ENCODE measurements at places on chromosomes 2 and 18.
A peak's percentile ranks its signal among the peaks of the same experiment; 100 is the strongest.

- DNase-seq = no peak
Observed at GRCh38 chr2:237904831-237905599, 45.6 kb downstream of the RAMP1 start.

- DNase-seq = no peak
Observed at GRCh38 chr18:10316778-10317177, 137.7 kb upstream of the APCDD1 start.

DNA sequence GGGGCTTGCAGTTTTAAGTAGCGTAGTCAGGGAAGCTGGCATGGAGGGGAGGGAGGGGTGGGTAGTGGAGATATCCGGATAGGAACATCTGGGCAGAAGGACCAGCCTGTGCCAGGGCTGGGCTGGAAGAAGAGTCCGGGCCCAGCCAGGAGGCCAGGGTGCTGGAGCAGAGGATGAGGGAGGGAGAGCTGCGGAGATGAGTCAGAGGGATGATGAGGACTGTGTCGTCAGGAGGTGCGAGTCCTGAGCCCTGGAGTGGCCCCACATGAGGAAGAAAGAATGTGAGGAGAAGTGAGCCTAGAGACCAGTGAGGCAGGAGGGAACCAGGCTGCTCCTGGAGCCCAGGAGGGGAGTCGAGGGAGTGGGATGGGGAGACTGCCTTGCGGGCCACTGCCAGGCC lies 82.4 kb downstream of the CTIF start:
- no peak for DNase-seq

- no peak for DNase-seq
Observed at GRCh38 chr2:170711774-170712652, 3.1 kb upstream of the SP5 start.

- DNase-seq = peak; percentile 69
Observed at GRCh38 chr2:241391892-241392665, 36.0 kb downstream of the FARP2 start.

DNA sequence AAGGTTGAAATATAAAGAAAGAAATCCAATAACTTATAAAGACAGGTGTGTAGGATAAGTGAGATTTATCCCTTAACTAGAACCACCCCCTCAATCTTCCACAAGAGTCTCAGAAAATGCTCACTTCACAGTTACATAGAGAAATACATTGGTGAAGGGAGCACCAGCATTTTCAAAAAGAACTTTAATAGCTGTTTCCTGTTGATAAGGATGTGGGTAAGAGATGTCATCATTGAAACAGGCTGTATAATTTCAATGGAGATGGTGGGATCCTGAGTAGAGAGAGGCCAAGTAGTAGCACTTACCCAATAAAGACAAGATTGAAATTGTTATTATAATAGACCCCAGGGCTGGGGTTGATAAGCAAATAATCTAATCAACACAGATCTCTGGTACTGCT lies 162.2 kb upstream of the TACR1 start:
- no peak for DNase-seq

DNA sequence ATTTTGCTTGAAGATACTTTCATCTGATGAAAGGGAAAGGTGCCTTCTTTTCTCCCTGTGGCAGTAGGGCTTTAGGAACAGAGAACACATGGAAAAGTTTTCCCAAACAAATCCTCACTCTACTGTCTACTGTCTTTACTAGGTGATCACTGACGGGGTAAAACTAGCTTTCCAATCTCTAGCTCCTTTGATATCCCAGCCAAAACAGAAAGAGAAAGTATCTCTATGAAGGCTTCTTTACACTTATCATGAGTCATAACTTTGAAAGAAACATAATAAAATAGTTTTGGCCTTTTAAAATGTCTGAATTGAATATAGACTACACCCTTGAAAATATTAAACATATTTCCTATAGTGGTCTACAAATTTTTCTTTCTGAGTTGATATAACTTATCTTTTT lies 214.5 kb downstream of the DSEL start:
- DNase-seq = no peak

DNA sequence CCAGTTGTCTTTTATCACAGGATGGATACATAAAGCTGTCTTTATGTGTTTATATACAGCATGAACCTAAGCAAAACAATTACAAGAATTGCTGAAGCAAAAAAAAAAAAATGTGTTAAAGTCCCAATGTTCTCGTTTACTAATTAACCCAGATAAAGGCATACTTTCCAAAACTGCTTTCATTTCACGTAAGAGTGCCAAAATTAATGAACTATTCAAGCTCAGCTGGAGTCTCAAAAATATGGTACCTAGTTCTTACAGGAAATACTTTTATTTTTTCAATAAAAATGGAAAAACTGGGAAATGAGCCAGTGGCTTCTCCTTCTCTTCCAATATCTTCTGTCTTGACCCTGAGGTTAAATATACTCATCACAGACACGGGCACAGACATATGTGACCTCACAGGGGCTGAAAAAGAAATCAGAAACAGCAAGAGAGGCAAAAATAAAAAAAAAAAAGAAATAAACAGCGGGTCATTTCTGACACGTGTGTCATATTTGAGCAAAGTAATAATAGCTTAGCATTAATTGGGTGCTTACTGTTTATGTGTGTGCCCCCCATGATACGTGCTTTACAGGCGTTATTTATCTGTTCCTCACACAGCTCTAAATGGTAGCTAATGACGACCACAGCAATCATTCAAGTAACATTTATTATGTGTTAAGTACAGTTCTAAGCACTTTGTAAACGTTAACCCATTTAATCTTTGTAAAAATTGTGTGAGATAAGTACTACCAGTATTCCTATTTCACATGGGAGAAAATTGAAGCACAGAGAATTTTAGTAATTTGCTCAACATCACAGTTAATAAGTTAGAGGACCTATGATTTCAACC lies 158.0 kb upstream of the MMADHC start:
- peak; percentile 30 for DNase-seq
